ENCODE measurements at places on chromosomes 11 and 22. TPM values are rescaled to one million over a fixed set of nuclear protein-coding genes. Genes with fewer than 3 reads are reported as not detected.

FGF4 gene
- not detected for total RNA-seq

SMIM35 gene
- not detected for total RNA-seq

CD3G gene
- not detected for total RNA-seq

NTM gene
- 105 TPM for total RNA-seq

YPEL4 gene
- total RNA-seq: 0.35 TPM

FOXRED2 gene
- 6.1 TPM for total RNA-seq

CELSR1 gene
- total RNA-seq: 69.5 TPM

YIF1A gene
- total RNA-seq: 125 TPM

TSKU gene
- total RNA-seq: 41.3 TPM

SMDT1 gene
- total RNA-seq: 64.6 TPM

MMP7 gene
- total RNA-seq: not detected

KCNC1 gene
- total RNA-seq: not detected

SNX32 gene
- total RNA-seq: 0.85 TPM

C1QTNF4 gene
- total RNA-seq: 0.27 TPM

HOATZ gene
- not detected for total RNA-seq

SLC6A5 gene
- under 0.01 TPM for total RNA-seq

TRIM64C gene
- not detected for total RNA-seq

OR51B2 gene
- not detected for total RNA-seq

PLAAT2 gene
- total RNA-seq: not detected

POU2AF3 gene
- total RNA-seq: not detected

OR8B8 gene
- total RNA-seq: not detected

PTPN5 gene
- total RNA-seq: not detected

SHISA8 gene
- total RNA-seq: not detected

EMID1 gene
- not detected for total RNA-seq

GALNT18 gene
- total RNA-seq: 25.0 TPM

FOLR2 gene
- total RNA-seq: not detected

CAPN1 gene
- total RNA-seq: 276 TPM

UPK3A gene
- not detected for total RNA-seq

IGLL1 gene
- not detected for total RNA-seq

CADM1 gene
- total RNA-seq: 19.3 TPM

FGF3 gene
- not detected for total RNA-seq

NPAS4 gene
- not detected for total RNA-seq

MS4A6A gene
- total RNA-seq: not detected

C11orf86 gene
- total RNA-seq: not detected

TMPRSS5 gene
- total RNA-seq: 0.33 TPM

XKR3 gene
- total RNA-seq: not detected

IGSF22 gene
- 0.27 TPM for total RNA-seq

POLR2L gene
- 193 TPM for total RNA-seq

ART1 gene
- total RNA-seq: not detected

SLN gene
- total RNA-seq: not detected

KRTAP5-8 gene
- total RNA-seq: not detected

ENTHD1 gene
- total RNA-seq: not detected

MYO18B gene
- not detected for total RNA-seq

SLC17A6 gene
- not detected for total RNA-seq

MYO7A gene
- total RNA-seq: 2.5 TPM

TSPAN32 gene
- total RNA-seq: not detected

OR4A16 gene
- total RNA-seq: not detected

OR4D5 gene
- total RNA-seq: not detected

SLC25A18 gene
- not detected for total RNA-seq
